ENCODE measurements at places on chromosomes 1 and 21. TPM values are rescaled to one million over a fixed set of nuclear protein-coding genes. Genes with fewer than 3 reads are reported as not detected.

The PHLDA3 gene
- 115 TPM for total RNA-seq

The MNDA gene
- total RNA-seq, result not detected

The SPATA1 gene
- total RNA-seq, result not detected

The RUNX1 gene
- 7.2 TPM for total RNA-seq
